CD8-positive, alpha-beta T cell (primary cell): ENCODE measurements at places on chromosomes 3 and 15.

GRCh38 chr3:143081365-143081764 is 38.2 kb upstream of the CHST2 start:
- DNase-seq: no peak

GRCh38 chr3:111610189-111610588 is 15.0 kb upstream of the ZBED2 start:
- peak; percentile 50 for DNase-seq

DNA sequence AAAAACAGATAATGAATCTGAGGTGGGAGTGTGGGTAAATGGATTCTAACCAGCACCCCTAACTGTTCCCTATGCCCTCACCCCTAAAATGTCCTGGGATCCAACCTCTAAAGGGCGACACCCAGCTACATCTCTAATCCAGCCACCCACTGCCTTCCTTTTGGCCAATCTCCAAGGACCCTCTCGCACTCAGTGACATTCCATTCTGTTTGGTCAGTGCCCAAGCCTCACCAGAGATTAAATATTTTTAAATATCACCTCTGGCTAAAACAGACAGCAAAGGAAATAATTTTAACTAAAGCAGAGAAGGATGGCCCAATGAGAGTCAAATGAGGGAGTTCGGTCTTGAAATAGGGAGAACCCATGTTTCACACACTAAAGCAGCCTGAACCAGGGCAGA is 19.9 kb upstream of the SCN10A start:
- no peak for DNase-seq

- DNase-seq: no peak
Measured at GRCh38 chr3:194130188-194130587, 5.8 kb upstream of the HES1 start.

DNA sequence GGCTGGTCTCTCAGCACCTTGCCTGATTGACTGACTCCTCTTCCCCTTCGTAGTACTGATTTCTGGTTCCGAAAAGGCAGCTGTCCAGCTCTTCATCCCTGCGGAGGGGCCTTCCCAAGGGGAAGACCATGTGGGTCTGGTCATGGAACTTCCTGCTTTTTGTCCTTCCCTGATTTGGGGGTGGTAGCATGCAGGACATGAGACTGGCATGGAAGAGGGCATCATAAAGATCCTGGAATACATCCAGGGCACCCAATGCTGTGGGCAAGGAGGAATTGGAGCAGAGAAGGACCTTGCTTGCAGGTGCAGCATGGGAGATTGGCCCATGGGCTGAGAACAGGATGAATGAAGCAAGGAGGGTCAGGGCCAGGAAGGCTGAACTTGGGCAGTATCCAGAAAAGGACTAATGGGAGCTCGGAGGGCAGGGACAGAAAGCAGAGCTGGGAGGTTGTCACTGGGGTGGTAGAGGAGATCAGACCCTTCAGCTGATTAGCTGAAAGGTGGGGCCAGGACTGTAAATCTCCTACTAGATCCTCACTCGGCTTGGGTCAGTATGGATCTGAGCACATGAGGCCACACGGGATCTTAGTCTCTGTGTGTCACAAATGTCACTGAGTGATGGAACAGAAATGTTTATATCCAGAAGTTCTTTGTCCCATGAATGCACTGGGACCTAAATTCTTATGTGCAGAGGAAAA is 59.5 kb downstream of the AMOTL2 start:
- DNase-seq: no peak

DNA sequence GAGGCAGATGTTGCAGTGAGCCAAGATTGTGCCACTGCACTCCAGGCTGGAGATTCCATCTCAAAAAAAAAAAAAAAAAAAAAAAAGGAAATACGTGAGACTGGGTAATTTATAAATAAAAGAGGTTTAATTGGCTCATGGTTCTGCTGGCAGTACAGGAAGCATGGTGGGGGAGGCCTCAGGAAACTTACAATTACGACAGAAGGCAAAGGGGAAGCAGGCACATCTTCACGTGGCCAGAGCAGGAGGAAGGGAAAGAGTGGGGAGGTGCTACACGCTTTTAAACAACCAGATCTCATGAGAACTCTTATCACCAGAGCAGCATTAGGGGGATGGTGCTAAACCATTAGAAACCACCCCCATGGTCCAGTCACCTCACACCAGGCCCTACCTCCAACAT is 138.2 kb upstream of the IL12A start:
- DNase-seq: no peak

DNA sequence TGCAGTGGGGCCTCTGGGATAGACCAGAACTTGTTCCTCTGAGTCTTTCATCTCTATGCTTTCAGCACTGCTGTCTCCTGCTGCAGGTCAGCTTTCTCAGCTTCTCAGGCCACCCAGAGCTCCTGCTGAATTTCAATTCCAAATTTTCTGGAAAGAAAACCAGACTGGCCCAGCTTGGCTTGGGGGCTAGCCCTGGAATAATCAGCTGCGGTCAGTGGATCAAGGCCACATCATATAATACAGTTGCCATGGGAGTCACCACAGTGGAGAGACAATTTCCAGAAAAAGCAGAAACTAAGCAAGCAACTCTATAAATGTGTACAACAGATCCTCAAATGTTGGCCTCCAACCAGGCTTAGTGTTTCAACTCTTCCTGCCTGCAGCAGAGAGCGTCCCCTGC is 91.1 kb upstream of the SLC24A5 start:
- no peak for DNase-seq

GRCh38 chr3:5296362-5296761 is 108.9 kb downstream of the EDEM1 start:
- no peak for DNase-seq

DNA sequence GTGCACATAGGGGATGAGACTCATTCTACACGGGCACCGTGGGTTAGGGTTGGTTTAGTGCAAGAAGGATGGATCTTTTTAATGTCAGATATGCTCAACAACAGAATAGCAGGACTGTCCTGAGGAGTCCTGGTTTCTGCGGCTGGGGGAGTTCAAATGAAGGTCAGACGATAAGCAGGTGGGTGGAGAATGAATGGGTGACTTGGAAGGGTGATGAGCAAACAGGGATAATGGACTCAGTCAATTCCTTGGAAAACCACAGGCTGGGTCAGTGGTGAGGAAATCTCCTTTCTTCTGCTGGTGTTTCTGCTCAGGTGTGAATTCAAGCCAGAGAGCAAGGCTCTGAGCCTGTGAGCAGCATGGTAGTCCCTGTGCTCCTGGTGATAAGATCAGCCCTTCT is 59.9 kb downstream of the MESD start:
- DNase-seq: no peak

DNA sequence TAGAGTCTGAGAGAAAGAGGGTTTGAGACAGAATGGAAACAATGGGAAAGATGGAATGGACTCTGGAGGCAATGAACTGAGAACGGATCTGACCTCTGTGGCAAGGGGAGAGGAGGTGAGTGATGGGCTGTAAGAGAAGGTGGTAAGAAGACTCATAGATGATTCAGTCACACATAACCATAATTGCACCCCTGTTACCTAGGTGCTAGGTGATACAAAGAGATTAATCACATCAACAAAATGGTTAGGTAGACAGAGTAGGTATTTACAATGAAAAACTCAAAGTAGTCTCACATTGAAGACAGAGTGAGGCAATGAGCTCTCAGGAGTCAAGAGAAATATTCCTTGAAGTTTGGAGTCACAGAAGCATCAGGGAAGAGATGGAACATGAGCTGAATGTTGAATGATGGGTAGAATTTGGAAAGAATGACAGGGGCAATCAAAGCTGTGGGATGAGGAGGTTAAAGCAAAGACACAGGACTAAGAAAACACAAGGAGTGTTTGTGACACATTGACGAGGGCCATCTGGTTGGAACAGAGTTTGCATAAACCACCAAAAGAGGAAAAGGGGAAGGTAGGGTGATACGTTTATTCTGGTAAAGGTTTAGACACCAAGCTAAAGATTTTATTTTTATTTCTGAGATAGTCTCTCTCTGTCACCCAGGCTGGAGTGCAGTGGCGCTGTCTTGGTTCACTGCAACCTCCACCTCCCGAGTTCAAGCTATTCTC is 32.7 kb downstream of the MME start:
- no peak for DNase-seq

- no peak for DNase-seq
Measured at GRCh38 chr3:55526332-55527030, 39.4 kb upstream of the WNT5A start.

- DNase-seq: no peak
Measured at GRCh38 chr15:58438111-58438510, 6.3 kb downstream of the LIPC start.

GRCh38 chr3:85474241-85474640 is 515.5 kb downstream of the CADM2 start:
- no peak for DNase-seq
